Activated CD4-positive, alpha-beta T cell treated with anti-CD3 and anti-CD28 coated beads for 36 hours (primary cell): ENCODE measurements at places on chromosomes 1 and 21. TPM values are rescaled to one million over a fixed set of nuclear protein-coding genes. Genes with fewer than 3 reads are reported as not detected.

DNA sequence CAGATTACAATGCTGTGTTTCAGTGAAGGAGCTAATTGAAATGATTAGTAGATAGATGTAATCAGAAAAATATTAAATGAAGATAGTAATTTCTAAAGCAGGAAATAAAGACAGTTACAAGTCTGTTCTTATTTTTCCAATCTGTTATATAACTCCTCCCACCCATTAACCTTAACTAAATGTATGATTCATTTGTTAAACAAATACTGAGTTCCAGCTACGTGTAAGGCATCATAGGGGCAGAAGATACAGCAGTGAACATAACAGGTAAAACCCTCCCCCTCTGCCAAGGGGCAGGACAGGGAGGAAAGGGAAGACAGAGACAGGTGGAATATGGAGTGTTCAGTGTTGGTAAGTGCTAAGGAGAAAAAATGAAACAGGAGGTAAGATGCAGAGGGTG, at the start of gene FAM177B:
FAM177B (plus strand) TSS at position 231 of the 400 bp plus-strand sequence. CDS start 9,344 bp downstream, outside the sequence.
- H3K27ac ChIP-seq: no peak within 1 kb of the TSS
- peaks cover 8% of the 10 kb centered on the region for H3K4me1 ChIP-seq
- H3K36me3 ChIP-seq: peaks cover 17% of the 10 kb centered on the region
- H3K27me3 ChIP-seq: no peaks in the 10 kb centered on the region
- no peak for DNase-seq

DNA sequence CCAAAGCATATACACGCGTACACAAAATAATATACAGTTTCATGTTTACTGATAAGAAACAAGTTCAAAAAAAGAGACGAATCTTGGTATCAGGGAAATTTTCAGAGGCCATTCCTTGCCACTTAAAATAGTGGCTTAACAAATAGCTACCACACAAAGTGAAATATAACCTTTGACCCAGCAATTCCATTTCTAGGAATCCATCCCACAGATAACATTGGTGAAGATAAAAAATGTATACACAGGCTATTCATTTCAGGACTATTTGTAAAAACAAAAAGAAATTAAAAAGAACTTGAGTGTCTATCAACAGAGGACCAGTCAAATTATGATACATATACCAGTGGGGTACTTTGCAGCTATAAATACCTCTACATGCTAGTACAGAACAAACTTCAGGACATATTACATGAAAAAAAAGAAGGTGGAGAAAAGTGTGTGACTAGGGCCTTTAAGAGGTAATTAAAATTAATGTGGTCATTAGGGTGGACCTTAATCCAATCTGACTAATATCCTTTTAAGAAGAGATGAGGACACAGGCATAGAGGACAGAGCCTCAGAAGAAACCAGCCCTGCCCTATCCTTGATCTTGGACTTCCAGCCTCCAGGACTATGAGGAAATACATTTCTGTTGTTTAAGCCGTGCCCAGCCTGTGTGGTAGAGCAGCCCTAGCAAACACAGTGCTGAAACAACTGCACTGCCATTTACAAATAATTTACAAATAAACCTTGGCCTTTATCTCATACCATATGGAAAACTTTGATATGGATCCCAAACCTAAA, 7.8 kb downstream of the UBE2G2 start:
- H3K4me1 ChIP-seq: peaks cover 75% of the 10 kb centered on the region
- peaks cover 44% of the 10 kb centered on the region for H3K36me3 ChIP-seq
- no peak for DNase-seq
- no peak overlapping the region for H3K4me3 ChIP-seq
- H3K27ac ChIP-seq: peak overlapping the region; percentile 38

GRCh38 chr1:202586871-202587270, 123.4 kb downstream of the SYT2 start:
- no peak for DNase-seq
- no peaks in the 10 kb centered on the region for H3K27me3 ChIP-seq
- no peak overlapping the region for H3K4me3 ChIP-seq

- H3K4me1 ChIP-seq: peaks cover 7% of the 10 kb centered on the region
- H3K36me3 ChIP-seq: no peaks in the 10 kb centered on the region
- H3K4me3 ChIP-seq: no peak overlapping the region
- peak; percentile 3 for DNase-seq
- no peak overlapping the region for H3K27ac ChIP-seq
Measured at GRCh38 chr1:227891223-227891954, 56.3 kb downstream of the WNT9A start.

DNA sequence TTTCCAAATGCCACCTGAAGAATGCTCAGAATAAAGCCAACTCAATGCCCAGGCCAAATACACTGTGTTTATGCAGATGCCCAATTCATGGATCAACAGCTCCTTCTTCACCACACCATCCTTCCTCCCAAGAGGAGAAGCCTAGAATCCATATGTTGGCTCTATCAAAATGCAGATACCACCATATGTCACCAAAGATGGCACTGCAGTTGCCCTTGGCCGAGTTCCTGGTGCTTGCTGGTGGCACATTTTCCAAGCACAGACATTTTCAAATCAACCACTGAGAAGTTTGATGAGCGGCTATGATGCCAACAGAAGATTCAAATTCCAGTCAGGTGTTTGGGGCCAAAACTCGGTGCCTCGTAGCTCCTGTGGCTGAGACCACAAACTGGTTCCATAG, 430.3 kb downstream of the AJAP1 start:
- no peaks in the 10 kb centered on the region for H3K4me1 ChIP-seq
- H3K27ac ChIP-seq: no peak overlapping the region
- no peak for DNase-seq
- H3K27me3 ChIP-seq: peaks cover 15% of the 10 kb centered on the region
- no peaks in the 10 kb centered on the region for H3K36me3 ChIP-seq

GRCh38 chr1:219066098-219066497, 107.6 kb upstream of the LYPLAL1 start:
- no peak overlapping the region for H3K27ac ChIP-seq
- peaks cover 3% of the 10 kb centered on the region for H3K4me1 ChIP-seq
- H3K36me3 ChIP-seq: no peaks in the 10 kb centered on the region
- DNase-seq: no peak

- H3K4me3 ChIP-seq: no peak overlapping the region
- DNase-seq: peak; percentile 41
- peaks cover 8% of the 10 kb centered on the region for H3K4me1 ChIP-seq
- peaks cover 18% of the 10 kb centered on the region for H3K36me3 ChIP-seq
- no peak overlapping the region for H3K27ac ChIP-seq
Measured at GRCh38 chr21:25891596-25891995, 156.8 kb downstream of the GABPA start.

DNA sequence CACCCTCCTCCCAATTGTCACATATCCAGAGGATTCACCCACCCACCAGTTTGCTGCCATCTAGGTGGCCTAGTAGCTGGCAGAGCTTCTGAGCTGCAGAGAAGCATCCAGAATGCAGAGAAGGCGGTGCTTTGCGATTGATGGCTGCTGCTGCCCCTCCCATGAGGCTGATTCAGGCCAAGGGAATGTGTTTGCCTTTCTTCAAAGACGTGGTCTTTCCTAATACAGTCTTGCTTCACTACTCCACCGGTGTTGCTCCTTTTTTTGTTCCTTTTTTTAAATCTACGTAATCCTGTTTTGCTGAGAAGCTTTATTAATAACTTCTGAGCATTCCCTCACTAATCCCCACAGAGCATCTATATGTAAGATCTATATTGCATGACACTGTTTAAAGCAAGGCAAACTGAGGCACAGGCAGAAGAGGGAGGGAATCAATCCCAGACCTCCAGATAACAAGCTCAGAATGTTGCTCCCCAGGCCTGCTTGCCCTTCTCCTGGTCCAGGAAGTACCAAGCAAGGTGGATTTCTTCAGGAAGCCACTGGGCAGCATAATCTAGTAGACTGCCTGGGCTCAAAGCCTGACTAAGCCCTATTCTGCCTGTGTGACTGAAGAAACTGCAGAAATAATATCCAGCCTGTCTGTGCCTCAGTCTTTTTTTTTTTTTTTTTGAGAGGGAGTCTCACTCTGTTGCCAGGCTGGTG, 275.5 kb upstream of the FMN2 start:
- H3K36me3 ChIP-seq: no peaks in the 10 kb centered on the region
- H3K27ac ChIP-seq: no peak overlapping the region
- H3K4me3 ChIP-seq: no peak overlapping the region
- DNase-seq: no peak
- no peaks in the 10 kb centered on the region for H3K27me3 ChIP-seq
- H3K4me1 ChIP-seq: peaks cover 29% of the 10 kb centered on the region

GRCh38 chr1:95643071-95643470, 409.1 kb downstream of the RWDD3 start:
- no peak overlapping the region for H3K4me3 ChIP-seq
- DNase-seq: no peak
- no peaks in the 10 kb centered on the region for H3K4me1 ChIP-seq
- no peaks in the 10 kb centered on the region for H3K36me3 ChIP-seq
- no peak overlapping the region for H3K27ac ChIP-seq

DNA sequence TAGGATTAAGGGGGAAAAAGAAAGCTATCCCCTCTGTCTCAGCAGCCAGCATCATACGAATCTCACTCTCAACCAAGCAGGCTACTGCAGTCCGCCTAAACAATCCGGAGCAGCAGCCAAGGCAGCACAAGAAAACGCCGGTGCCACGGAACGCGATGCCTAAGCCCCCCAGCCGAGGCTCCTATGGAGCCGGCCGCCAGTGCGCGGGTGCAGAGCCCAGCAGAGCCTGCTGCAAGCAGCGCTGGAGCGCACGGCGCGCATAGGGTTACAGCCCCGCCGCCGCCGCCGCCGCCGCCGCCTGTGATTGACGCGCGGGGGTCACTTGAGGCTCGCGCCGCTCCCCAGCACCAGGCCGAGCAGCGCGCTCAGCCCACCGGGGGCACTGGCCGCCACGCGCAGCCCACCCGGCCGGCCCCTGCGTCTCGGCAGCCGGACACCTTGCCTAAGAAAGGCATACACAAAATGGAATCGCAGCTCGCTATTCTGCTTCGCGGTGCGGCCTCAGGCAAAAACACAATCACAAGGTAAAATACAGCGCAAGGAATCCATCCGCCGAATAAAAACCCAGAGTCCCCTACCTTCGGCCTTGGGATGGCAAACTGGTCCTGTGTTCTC, 780 bp downstream of the HIVEP3 start:
- peak; percentile 69 for DNase-seq
- H3K4me3 ChIP-seq: peak overlapping the region; percentile 72
- H3K27ac ChIP-seq: peak overlapping the region; percentile 70
- H3K27me3 ChIP-seq: no peaks in the 10 kb centered on the region

GRCh38 chr21:36489103-36489775, 9.3 kb upstream of the CLDN14 start:
- no peaks in the 10 kb centered on the region for H3K4me1 ChIP-seq
- no peak overlapping the region for H3K27ac ChIP-seq
- no peak overlapping the region for H3K4me3 ChIP-seq
- no peak for DNase-seq

GRCh38 chr1:14639291-14640050, 41.0 kb downstream of the KAZN start:
- DNase-seq: no peak
- no peaks in the 10 kb centered on the region for H3K36me3 ChIP-seq
- H3K4me3 ChIP-seq: no peak overlapping the region
- H3K27ac ChIP-seq: no peak overlapping the region

DNA sequence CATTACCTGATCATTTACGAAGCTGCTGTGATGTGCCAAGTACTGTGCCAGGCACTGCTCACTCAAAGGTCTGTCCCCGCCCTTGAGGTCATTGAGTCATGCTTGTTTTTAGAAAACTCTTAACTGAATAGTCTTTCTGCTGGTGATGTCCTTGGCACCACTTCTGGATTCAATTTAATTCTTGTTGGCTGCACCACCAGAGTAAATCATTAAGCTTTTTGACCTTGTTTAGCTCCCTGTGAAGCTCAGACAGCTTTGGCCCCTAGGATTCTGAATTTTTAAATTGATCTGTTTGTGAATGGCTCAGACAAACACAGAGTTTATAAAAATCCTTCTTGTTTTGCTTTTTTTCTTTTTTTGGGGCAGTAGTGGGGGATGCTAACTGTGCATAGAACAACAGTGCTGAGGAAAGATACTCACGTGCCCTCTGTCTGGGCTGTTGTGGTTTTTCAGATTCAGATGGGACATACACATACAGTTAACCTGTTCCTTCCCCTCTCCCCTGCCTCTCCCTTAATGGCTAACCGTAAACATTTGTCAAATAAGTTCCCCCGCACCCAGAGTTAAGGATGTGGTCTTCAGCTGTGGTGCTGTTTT, 67.6 kb downstream of the MTR start:
- no peak overlapping the region for H3K27ac ChIP-seq
- no peaks in the 10 kb centered on the region for H3K27me3 ChIP-seq
- peaks cover 17% of the 10 kb centered on the region for H3K4me1 ChIP-seq

GRCh38 chr1:24776821-24777220, 31.6 kb downstream of the CLIC4 start:
- no peak overlapping the region for H3K4me3 ChIP-seq
- no peak for DNase-seq
- H3K4me1 ChIP-seq: no peaks in the 10 kb centered on the region
- no peak overlapping the region for H3K27ac ChIP-seq

GRCh38 chr1:41902159-41902577, 16.6 kb downstream of the HIVEP3 start:
- no peak overlapping the region for H3K4me3 ChIP-seq
- H3K27ac ChIP-seq: peak overlapping the region; percentile 44
- H3K36me3 ChIP-seq: peaks cover 5% of the 10 kb centered on the region
- no peaks in the 10 kb centered on the region for H3K27me3 ChIP-seq

DNA sequence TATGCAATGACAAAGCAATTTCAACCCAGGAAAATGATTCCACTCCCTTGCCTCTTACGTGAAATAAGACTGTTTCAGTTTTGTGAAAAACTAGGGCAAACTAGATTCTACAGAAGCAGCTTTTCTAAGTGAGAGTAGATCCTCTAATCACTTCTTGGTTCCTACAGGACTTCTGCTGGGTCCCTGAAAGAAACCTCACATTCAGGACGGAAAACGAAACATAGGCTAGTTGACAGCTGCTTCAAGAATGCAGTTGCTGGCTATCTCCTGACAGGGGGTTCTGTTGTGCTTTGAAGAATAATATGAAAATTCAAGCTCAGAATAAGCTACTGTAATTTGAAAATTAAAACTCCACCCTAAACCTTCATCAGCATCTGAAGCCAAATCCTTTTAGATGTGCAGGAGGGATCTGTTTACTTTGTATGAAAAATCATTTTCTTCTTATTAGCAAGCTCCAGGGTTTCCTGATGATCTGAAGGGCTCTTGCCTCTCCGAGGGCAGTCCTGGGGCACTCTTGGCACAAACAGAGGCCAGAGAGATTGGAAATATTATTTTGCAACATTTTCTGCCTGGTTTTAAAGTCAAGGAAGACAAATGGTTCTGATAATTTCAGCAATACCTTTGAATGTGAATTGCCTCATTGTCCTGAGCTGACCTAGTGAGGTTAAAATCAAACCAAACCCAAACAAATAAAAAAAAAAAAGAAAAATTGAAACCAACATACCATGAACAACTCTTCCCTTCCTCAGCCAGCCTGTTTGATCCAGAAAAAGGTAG, 55.0 kb downstream of the NTMT2 start:
- H3K4me3 ChIP-seq: no peak overlapping the region
- no peak for DNase-seq
- H3K36me3 ChIP-seq: no peaks in the 10 kb centered on the region
- no peak overlapping the region for H3K27ac ChIP-seq

LAD1 gene
- not detected for total RNA-seq

NBPF4 gene
- not detected for total RNA-seq

WNT2B gene
- 0.12 TPM for total RNA-seq

PDZK1IP1 gene
- not detected for total RNA-seq

IPO9 gene
- 65.1 TPM for total RNA-seq

TNFAIP8L2 gene
- 18.4 TPM for total RNA-seq

ANKRD65 gene
- total RNA-seq: not detected
